ENCODE measurements at places on chromosomes 5 and 9.

GRCh38 chr5:59608745-59609144 lies 284.8 kb downstream of the PDE4D start:
- no peak for DNase-seq

DNA sequence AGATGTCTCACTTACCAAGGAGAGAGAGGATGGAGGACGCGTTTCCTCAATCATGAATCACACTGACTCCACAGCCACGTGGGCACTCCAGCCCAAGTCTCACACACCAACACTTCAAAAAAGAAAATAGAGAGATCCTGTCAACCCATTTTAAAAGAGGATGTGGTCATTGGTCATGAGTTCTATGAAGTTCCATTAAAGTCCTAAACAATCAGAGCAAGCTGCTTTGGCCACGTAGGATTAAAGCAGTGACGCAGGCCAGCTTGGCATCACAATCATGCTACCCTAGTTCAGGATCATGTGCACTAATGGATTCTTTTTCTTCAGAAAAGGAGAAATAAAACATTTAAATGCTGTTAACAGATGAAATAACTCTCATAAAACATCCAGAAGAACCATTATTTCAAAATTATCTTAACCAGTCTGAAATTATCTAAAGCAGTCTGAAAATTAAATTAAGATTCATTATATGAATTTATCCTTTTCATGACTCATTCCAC lies 108.1 kb downstream of the SEMA5A start:
- DNase-seq, result no peak

- no peak for DNase-seq
Observed at GRCh38 chr5:176388003-176388443, 375 bp downstream of the NOP16 start.

- DNase-seq, result no peak
Observed at GRCh38 chr5:158880483-158881001, 219.2 kb downstream of the EBF1 start.

- DNase-seq, result no peak
Observed at GRCh38 chr9:72494051-72494450, 27.4 kb upstream of the TMC1 start.

GRCh38 chr9:91729558-91729842 lies 220.5 kb downstream of the ROR2 start:
- no peak for DNase-seq

GRCh38 chr9:121557581-121558447 lies 58.2 kb upstream of the GGTA1 start:
- DNase-seq, result no peak

GRCh38 chr5:164672205-164672604 lies 1166.8 kb downstream of the MAT2B start:
- no peak for DNase-seq

GRCh38 chr9:76687861-76688391 lies 76.3 kb upstream of the PCA3 start:
- no peak for DNase-seq

DNA sequence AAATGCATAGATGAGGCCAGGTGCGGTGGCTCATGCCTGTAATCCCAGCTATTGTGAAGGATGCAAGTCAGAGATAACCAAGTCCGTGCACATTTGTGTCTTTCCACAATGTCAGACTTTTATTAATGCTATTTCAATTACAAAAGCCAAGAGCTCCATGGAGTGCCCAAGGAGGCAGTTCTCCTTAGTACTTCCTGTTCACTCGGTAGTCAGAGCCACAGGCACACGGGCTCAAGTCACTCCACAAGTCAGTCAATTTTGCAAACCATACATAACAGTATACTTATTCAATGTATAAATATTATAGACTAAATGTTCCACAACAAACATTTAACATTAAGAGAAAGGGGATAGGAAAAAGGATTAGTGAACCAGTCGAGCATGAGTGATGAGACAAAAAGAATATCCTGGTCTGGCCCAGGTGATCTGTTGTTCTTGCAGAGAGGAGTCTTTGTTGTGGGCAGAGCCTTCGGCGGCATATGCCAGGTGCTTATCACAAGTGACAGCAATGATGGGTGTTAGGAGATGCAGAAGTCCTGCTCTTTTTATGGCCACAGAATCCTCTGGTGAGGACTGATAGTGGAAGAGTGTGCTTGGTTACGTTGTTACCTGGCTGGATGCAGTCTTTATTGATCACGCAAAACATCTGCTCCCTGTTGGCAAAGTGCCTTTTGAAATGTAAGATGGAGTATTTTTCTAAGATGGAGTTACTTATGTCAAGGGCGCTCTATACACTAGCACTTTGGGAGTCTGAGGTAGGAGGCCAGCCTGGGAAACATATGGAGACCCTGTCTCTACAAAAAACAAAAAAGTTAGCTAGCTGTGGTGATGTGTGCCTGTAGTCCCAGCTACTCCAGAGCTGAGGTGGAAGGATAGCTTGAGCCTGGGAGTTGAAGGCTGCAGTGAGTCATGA lies 167.0 kb upstream of the FBXL17 start:
- no peak for DNase-seq

DNA sequence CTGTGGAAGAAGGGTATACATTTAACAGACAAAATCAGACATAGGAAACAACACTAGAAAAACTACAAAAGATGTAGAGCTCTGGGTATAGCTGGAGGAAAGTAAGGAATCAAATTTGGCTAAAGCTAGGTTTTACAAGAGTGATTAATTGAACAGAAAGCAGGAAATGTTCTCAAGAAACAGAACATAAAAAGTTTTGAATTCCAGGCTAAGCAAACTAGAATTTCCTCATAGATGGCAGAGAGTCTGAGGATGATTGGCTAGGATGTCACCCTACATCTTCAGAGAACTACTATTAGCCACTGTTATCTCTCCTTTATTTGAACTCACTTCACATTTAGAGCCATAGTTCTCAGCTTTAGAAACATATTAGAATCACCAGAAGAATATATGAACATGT lies 502.1 kb upstream of the PAPPA start:
- DNase-seq, result no peak

- no peak for DNase-seq
Observed at GRCh38 chr5:72203251-72203845, 96.1 kb downstream of the MAP1B start.

DNA sequence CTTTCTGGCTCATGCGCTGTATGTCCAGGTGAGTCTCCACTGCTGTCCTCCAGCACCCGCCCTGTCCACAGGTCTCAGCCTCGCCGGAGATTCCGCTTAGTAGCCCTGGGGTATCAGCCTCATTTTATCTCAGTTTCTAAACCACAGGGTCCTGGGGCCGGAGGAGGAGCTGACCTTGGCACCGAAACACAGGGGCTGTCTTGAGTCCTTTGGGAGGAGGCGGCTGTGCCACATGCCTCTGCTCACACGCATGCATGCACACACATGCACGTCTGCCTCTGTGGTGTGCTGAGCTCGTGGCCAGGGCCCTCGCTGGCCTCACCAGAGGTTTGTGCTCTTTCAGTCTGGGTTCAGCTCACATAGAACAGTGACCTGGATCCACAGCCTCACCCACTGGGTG lies 23.3 kb downstream of the TRIP13 start:
- DNase-seq, result no peak

- no peak for DNase-seq
Observed at GRCh38 chr5:117161718-117162335, 587.2 kb upstream of the SEMA6A start.

- DNase-seq, result no peak
Observed at GRCh38 chr5:10904862-10905432, 143.9 kb upstream of the DAP start.

Data from stimulated activated CD8-positive, alpha-beta memory T cell treated with anti-CD3 and anti-CD28 coated beads, Interleukin-4, amount 100 ng/mL, for 4 hours (primary cell).